Hematopoietic multipotent progenitor cell treated with erythropoietin and hydrocortisone succinate and interleukin-3 and kit ligand, for 6 days (in vitro differentiated cells): ENCODE measurements at places on chromosomes 4 and X.
A peak's percentile ranks its signal among the peaks of the same experiment; 100 is the strongest.

GRCh38 chr4:26885912-26886274, 25.3 kb downstream of the STIM2 start:
- DNase-seq, result peak; percentile 79

- DNase-seq, result no peak
Observed at GRCh38 chrX:40157228-40158035, 59.7 kb upstream of the BCOR start.

- DNase-seq, result no peak
Observed at GRCh38 chrX:68632491-68632890, 15.0 kb upstream of the STARD8 start.

GRCh38 chrX:51860679-51861078, 32.7 kb upstream of the MAGED1 start:
- DNase-seq, result peak; percentile 47

- peak; percentile 32 for DNase-seq
Observed at GRCh38 chrX:54807524-54808108, at the start of gene MAGED2. Gene MAGED2, plus strand, starts transcription at chrX:54807745. Its CDS starts 1,587 bp downstream, at chrX:54809332.

GRCh38 chr4:3074846-3075651, 568 bp downstream of the HTT start:
- peak; percentile 78 for DNase-seq

DNA sequence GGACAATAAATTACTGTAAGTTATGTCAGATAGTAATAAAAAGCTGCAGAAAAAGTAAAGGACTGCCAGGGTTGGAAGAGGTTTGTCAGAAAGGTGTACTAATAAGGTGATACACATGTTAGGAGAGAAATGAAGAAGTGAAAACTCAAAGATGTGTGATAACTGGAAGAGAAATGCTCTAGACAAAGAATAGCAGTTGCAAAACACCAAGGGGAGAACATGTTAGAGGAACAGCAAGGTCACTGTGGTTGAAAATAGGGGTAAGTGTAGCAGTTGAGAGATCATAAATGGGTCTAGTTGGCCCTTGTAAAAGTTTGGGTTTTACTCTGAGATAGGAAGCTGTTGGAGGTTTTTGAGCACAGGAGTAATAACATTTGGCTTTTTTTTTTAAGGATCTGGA, 46.9 kb downstream of the HSPA4L start:
- no peak for DNase-seq
